Lower leg skin (tissue), 4 donors: ENCODE measurements at places on chromosomes 2 and 18. TPM values are rescaled to one million over a fixed set of nuclear protein-coding genes. Genes with fewer than 3 reads are reported as not detected.

Gene IL36A
- total RNA-seq = not detected

Gene UPP2
- not detected for total RNA-seq

GRCh38 chr2:205800773-205801172, 118.5 kb downstream of the NRP2 start:
- no peak for DNase-seq

DNA sequence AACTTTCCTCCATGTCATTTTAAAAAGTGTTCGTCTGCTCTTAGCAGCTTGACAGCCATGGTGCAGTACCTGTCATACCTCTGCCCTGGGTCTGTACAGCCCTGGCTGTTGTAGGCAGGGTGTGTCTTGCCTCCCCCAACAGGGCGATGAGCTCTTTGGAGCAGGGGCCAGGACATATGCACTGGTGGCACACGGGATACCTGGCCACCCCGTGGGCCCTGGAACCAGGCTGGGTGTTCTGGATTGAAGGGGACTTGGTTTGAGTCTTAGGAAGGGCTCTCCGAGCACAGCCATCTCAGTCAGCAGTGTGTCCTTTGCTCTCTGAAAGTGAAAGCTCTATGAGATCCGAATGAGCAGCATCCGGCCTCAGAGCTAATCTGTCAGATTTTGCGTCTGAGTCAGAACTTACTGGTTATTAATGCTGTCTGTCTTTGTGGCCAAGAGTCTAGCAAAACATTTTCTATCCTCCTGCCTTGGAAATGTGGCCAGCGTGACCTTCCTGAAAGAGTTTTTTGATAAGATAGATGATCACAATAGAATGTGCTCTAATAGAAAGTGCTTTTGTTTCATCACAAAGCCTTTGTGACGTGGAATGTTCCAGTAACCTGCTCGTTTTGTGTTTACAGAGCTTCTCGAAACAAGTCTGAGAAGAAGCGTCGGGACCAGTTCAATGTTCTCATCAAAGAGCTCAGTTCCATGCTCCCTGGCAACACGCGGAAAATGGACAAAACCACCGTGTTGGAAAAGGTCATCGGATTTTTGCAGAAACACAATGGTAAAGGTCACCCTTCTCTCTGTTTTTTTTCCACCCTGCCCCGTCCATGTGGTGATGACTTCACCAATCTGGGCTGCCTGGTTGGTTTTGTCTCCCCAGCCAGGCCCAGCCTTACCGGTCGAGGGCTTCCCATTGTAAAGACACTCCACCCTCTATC, 77.3 kb upstream of the RPL31 start:
- no peak for DNase-seq

- no peak for DNase-seq
Measured at GRCh38 chr2:1162768-1163584, 212.3 kb downstream of the SNTG2 start.

Gene EPB41L3
- 24.0 TPM for total RNA-seq

Gene TTC27
- total RNA-seq = 11.0 TPM

Gene INHA
- not detected for total RNA-seq

Gene TMEM182
- 0.63 TPM for total RNA-seq

DNA sequence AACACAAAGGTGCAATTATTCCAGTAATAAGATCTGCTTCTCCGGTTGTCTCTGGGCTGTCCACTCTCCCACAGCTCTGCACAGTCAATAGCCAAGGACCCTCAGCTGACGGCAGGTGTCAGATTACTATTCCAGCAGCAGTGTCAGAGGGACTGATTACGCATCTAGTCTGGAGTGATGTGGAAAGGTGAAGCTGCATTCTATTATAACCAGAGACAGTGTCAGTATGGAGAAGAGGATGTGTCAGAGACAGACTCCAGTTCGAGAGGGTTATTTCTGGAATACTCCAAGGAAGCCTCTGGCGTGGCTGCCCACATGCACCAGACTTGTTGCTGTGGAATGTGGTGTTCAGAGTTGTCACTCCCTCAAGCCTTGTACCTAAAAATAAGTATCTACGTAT, 163.6 kb upstream of the TMEM200C start:
- DNase-seq = no peak

DNA sequence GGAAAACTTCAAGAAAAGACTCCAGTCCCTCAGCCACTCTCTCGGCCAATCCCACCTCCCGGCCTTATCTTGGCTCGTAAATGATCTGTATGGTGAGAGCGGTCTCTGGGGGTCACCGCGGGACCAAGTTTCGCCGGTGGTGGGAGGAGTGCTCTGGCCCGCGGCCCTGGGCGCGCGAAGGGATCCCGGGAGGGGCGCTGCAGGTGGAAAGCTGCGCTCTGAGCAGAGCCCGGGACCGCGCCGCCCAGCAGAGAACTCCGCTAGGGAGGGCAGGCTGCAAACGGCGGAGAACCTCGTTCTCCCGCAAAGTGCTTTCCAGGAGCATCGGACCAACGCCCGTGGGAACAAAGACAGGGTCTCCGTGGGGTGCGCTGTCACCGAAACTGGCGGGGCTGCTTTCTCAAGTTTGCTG, 622 bp downstream of the LRP2 start:
- DNase-seq = no peak

- no peak for DNase-seq
Measured at GRCh38 chr2:73933194-73933593, 6.5 kb downstream of the DGUOK start.

Gene PROKR1
- total RNA-seq = 0.19 TPM

Gene LONRF2
- total RNA-seq = 0.38 TPM

- no peak for DNase-seq
Measured at GRCh38 chr2:240852671-240853314, 15.8 kb upstream of the AGXT start.

DNA sequence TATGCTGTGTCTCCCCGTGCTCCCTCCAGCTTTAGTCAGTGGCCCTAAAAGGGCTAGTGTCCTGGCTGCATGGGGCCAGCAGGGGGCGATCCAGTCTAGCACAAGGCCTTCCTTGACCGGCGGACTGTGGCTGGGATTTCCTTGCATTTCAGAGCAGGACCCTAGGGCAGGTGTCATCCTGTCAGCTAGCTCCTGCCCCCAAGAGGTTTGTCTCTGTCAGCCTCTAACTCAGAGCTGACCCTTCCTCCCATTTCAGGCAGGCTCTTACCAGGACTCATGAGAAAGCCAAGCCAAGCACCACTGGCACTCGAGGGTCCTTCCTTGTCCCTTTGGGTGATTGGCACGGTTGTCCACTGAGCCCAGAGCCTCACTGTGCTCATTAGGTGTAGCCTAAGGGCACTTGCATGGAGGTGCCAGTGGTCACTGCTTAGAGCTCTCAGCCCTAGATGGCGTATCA, 140.3 kb downstream of the RPIA start:
- DNase-seq = no peak

- no peak for DNase-seq
Measured at GRCh38 chr18:55787536-55788073, 199.6 kb upstream of the TCF4 start.

DNA sequence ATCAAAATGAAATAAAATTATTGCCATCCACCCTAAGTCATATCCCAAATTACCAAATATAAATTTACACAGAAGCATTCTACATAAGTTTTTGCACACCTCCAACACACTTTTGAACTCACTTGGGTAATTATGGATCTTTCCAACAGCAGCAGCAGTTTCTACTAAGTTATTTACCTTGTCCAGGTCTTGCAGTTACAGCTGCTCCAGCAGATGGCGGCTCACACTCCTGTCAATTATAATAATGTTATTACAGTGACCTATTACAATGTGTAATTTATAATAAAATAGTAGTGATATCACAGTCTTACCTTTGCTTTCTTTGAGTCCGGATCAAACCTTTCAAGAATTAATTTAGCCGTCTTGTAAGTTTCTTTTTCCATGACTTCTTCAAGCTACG, 37.9 kb downstream of the LNPK start:
- no peak for DNase-seq

DNA sequence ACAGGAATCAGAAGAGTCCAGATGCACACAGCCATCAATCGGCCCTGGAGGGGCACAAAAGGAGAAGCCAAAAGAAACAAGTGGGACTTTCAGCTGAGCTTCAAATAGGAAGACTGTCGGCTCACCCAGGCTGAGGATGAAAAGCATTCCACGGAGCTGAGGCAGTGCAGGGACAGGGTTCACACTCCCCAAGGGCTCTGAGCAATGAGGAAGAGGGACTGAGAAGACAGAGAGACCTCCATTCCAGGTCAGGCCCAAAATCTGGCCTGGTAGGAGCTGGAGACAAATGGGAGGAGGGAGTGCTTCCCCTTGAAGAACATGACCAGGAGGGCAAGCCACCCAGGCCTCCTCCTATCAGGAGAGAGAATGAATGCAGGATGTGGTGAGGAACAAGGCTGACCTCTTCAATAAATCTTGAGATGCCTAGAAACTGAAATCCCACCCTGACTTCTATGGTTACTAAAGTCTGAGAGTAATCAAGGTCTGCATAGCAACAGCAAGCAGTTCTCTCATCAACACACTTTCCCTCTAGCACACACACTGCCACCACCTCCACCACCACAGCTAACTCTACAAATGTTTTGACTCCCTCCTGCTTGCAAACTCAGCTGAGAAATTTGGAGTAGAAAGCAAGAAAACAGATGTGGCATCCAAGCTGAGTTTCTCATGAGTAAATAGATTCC, 434.4 kb downstream of the TNS1 start:
- no peak for DNase-seq

- no peak for DNase-seq
Measured at GRCh38 chr18:71682591-71682990, 861.6 kb downstream of the CBLN2 start.

- DNase-seq = no peak
Measured at GRCh38 chr2:10231551-10232085, 71.1 kb upstream of the HPCAL1 start.

GRCh38 chr2:171909266-171909665, 13.0 kb upstream of the HAT1 start:
- no peak for DNase-seq

GRCh38 chr2:200810252-200810997, 1.3 kb upstream of the BZW1 start:
- no peak for DNase-seq

Gene ANKRD44
- 9.3 TPM for total RNA-seq

DNA sequence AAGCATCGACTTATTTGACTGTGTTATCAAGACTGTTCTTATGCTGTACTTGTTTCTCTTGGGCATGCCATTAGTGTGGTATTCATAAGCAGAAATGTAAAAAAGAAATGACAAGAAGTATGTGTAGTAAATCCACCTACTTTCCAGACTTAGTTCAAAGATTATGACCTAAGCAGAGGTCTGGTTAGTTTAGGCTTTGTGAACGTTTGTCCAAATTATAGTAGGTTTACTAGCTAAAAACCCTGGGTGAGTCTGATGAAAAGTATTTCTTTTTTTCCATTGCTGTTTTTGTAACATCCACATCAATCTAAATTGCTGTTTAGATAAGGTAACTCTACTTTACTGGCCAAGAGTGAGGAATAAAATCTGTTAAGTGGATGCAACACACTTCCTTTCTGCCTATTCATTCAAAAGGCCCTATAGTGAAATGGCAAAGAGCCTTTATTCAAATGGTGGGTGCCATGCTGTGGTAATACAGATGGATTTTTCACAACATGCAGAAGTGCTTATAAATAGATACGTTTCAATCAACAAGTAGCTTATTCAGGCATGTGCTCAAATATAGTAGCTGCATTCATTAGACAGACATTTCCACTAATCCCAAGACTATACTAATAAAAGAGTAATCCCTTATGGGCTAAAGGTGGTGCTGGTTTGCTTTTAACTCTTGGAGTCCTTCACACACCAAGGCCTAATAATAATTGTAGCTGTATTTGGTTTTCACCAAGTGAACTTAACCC, 122.5 kb upstream of the LTBP1 start:
- no peak for DNase-seq

Gene CSRNP3
- 14.1 TPM for total RNA-seq

Gene NPPC
- total RNA-seq = not detected

DNA sequence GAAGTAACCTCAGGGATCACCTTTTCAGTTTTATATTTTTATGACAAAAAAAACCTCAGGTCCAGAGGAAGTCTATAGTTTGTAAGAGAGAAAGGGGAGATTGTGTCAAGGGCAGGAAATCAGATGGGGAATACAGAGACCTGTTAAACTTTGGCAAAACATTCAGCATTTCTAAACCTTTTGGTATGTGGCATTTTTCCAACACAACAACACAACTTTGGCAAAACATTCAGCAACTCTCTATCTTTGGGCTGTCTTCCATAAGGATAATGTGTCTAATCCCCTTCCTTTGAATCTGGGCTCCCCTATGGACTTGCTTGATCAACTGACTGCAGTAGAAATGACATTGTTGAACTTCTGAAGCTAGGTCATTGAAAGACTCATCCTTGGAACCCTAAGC, 220.6 kb upstream of the CCDC68 start:
- DNase-seq = no peak

DNA sequence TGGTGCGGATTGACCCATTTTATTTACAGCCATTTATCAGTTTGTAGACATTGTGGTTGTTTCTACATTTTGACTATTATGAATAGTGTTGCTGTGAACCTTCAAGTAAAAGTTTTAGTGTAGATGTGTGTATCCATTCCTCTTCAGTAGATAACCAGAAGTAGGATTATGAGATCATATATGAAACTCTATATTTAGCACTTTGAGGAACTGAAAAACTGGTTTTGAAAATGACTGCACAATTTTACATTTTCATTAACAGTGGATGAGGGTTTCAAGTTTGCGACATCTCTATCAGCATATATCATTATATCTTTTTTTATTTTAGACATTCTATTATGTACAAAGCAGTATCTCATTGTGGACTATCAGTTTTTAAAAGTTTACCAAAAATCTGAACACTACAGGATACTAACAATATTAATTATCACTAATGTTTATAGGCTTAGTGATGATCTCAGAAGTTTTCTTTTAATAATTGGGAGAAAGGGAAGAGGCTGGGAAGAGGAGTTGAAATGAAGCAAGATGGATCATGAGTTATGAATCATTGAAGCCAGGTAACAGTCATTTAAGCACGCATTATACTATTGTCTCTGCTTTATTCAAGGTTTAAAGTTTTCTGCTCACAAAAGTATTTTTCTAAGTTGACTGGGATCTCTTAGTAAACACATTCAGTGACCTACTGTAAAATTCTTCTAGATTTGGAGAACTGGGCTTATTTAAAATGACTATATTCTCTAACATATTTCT, 329.0 kb upstream of the LRATD1 start:
- no peak for DNase-seq

GRCh38 chr2:105597011-105597805, 147.5 kb upstream of the NCK2 start:
- no peak for DNase-seq

DNA sequence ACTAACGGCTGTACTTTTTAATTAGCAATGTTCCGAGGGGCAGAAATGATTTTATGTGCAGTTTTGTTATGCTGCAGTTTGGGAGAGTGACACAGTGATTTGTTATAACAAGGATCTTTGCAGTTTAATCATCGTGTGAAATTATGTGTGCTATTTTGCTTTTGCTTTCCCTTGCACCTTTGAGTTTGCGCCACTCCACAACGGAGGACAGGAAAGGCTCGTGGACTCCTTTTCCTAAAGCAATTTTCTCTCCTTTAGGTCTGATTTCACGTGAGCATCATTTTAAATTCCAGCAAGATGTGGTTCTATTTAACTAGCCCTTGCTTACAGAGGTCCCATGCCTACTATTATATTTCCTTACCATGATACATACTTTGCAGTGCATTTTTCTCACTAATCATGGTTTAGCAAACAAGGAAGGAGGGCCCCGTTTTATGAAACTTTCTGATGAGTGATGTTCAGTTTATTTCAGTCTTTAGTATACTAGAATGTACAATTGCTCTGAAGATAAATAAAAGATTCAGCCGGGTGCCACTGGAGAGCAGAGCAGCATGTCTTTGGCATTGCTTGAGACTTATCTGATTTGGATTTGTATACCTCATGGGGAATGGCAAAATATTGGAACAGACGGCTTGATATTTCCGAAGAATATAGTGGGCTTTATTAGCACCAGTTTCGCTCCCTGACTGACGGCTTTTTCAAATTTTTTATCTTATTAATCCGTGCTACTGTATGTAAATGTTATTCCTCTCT, 528.2 kb upstream of the FANCL start:
- no peak for DNase-seq
